ENCODE measurements at places on chromosomes 13 and 19.
A peak's percentile ranks its signal among the peaks of the same experiment; 100 is the strongest.

DNA sequence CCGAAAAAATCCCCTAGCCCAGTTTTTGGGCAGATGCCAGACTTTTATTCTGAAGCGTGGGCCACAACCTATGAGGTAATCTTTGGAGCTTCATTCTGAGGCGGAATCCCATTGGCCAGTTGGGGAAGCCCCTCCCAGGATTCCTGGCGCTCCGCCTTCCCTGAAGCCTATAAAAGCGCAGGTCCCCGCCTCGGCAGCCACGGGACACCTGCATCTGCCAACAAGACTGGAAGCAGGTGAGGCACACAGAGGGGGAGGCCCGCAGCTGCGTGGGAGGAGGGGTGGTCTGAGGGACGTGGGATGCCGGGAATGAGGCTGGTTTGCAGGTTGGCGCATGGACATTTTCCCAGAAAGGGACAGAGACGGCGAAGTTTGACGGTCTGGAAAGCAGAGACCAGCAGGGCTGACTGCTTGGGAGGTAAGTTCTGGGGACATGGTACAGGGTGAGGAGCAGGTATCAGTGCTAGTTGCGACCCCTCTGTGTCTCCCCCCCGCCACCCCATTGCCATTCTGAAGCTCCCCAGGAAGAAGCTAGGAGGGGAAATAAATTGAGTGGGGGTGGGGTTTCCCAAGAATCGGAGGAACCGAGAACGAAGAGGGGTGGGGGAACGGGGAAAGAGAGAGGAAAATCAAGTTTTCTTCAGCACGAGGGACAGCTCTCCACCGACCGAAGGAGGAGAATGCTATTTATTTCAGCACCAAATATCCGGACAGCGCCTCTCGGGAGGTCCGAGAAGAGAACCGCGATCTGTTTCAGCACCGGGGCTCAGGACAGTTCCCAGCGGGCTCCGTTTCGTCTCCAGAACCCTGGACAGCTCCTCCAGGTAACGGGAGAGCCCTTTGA lies 22.4 kb upstream of the FEM1A start:
- DNase-seq = peak; percentile 56

DNA sequence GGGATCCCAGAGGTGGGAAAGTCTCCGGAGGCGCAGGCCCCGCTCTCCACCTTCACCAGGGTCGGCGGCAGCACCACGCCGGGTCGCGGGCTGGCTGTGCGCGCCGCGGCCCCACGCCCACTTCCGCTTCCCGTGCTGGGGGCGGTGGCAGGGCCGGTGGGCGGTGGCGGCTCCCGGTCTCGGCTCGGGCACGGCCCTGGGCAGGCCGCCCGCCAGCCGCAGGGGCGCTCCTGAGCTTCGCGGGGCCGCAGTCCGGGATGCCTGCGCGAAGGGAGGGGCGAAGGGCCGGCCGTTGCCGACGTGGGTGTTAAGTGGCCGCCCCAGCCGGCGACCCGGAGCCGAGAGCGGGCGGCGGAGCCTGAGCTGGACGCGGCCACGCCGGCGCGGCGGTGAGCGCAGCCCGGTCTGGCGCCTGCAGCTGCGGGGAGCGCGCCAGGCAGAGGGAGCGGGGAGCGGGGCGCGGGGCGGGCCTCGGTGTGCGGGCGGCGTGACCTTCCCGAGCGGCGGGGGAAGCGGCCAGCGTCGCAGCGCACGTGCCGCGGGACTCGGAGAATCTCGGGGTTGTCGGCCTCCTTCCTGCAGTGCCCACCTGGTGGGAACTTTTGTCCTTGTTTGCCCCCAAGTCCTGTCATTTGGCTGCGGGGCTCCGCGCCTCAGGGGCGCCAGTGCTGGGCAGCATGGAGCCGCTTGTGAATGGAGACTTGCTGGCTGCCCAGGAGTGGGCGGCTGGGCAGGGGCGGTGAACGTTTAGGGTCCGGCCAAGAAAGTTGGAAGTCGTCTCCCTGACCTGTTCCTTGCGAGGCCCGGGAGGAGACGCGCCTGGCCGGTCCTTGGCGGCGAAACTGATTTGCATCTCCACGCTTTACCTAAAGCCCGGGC lies at the start of gene SLC25A15:
Gene SLC25A15, plus strand, starts transcription at position 337 of the 879 bp plus-strand sequence. CDS start 3,616 bp downstream, outside the sequence.
- DNase-seq = peak; percentile 62

GRCh38 chr13:110432522-110432921 lies 125.4 kb downstream of the COL4A2 start:
- no peak for DNase-seq

- DNase-seq = no peak
Observed at GRCh38 chr19:1098177-1099051, 3.2 kb upstream of the POLR2E start.

GRCh38 chr19:18684642-18684993 lies 1.1 kb downstream of the CRTC1 start:
- DNase-seq = no peak

- DNase-seq = no peak
Observed at GRCh38 chr19:45322744-45323281, at the start of gene CKM. CKM (minus strand) TSS chr19:45322875; CDS start chr19:45319713, 3,162 bp downstream.

GRCh38 chr19:8045872-8046568 lies 6.5 kb upstream of the CCL25 start:
- no peak for DNase-seq

GRCh38 chr19:30065680-30066606 lies 123.9 kb downstream of the URI1 start:
- DNase-seq = no peak

GRCh38 chr13:106686163-106686562 lies 118.2 kb upstream of the ARGLU1 start:
- DNase-seq = no peak

- no peak for DNase-seq
Observed at GRCh38 chr19:10407096-10407495, 3.8 kb upstream of the CDC37 start.

DNA sequence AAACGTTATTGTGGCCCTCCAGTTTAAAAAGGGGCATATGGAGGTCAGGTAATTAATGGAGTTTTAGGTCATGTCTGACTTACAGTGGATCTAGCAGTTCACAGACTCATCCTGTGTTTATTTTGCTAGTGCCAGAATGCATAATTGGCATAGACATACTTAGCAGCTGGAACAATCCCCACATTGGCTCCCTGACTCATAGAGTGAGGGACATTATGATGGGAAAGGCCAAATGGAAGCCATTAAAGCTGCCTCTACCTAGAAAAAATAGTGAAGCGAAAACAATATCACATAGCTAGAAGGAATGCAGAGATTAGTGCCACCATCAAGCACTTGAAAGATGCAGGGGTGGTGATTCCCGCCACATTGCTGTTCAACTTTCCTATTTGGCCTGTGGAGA lies 610.7 kb downstream of the SLITRK5 start:
- no peak for DNase-seq

- no peak for DNase-seq
Observed at GRCh38 chr19:5406816-5407215, 48.4 kb upstream of the ZNRF4 start.

DNA sequence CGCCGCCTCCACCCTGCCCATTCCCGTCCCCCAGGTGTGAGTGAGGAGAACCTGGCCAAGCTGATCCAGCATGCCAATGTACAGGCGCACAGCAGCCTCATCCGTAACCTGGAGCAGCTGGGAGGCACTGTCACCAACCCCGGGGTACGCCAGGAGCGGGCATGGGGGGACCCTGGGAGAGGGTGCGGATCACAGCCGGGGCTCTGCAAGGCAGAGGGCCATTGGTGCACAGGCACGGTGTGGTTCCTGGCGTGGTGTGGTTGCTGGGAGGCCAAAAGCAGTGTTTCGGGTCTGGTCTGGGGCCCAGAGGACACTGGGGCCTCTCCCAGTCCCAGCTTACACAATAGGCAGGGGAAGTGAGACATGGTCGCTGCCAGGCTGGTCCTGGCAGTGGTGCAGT lies 8.3 kb downstream of the STXBP2 start:
- DNase-seq = no peak

DNA sequence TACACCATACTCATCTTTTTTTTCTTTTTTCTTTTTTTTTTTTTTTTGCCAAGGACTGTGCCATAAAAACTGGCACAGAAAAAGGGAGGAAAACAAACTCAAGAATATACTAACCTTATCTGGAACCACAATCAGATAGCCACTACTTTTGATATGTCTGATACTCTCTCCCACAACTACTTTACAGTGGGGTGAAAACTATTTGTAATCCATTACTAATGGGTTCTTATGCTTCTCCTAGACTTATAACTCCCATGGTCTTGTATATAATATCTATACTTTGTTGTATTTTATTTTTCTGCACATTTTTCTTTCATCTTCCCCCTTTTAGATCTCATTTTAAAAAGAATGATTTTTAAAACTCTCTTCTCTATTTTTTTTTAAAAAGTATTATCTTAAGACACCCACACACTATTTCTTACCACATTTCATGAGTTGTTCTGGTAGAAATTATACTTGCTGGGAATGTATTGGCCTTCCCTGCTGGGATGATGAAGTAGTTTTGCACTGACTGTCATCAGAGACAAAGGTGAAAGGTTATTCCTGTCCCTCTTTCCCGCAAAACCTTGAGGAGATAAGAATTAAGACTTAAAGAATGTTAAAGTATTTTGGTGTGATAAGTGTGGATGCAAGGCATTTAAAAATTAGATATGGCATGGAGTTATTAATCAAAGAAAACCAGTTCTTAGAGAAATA lies 146.7 kb upstream of the KLF12 start:
- no peak for DNase-seq

DNA sequence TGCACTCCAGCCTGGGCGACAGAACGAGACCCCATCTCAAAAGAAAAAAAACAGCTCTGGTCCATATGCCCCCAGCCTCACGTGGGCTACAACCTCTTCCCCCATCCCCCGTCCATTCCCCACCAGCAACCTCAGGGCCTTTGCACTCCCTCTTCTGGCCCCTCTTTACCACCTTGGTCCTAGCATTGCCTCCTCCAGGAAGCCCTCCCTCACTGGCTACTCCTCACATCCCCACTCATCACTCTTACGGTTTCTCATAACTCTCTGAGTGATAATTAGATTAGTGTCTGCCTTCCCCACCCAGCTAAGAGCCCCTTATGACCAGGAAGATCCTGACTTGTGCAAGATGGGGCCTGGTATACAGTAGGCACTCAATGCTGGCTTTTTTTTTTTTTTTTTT lies 30.8 kb downstream of the IL12RB1 start:
- no peak for DNase-seq

GRCh38 chr13:50677687-50678463 lies 165.6 kb downstream of the DLEU7 start:
- DNase-seq = no peak

DNA sequence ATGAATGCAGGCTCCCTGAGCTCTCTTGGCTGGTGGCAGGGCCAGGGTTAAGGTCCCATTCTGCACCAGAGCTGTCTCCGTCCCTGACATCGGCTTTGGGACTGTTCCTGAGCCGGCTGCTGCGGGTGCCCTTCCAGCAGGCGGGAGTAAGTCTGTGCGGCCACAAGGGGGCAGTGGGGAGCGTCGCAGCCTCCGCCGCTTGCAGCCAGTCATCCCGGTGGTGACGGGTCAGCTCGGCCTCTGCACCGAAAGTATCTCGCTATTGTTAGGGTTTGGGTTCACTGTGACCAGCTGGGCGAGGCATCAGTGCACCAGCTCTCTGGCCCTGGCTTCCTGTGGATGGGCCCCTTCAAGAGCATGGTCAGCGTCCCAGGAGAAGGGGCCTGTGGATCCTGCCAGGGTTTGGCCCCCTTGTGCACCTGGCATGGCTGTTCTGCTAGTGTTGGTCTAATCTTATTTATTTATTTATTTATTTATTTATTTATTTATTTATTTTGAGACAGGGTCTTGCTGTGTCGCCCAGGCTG lies 15.1 kb downstream of the NDUFB7 start:
- DNase-seq = peak; percentile 59

DNA sequence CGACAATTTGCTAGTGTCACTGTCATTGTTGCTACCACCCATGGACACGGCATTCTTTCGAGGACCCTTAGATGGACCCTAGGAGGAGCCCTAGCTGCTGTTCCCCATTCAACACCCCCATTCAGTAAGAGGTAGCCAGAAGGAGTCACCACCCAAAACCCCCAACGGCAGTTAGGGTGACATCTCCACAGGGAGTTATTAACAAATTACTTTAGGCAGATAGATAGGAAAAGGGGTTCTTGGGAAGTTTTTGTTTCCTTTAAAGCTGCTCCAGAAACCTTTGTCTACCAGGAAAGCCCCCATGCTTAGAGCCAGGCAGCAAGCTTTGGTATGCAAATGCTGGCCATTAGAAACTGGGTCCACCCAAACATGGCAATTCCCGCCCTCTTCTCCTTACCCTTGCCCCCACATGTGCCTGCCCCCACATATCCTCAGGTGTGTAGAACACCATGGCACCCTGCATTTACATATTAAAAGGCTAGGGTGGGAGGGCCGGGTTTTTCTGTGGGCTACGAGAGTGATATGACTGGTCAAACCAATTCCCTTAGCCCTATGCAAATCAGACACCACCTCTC lies 190.9 kb downstream of the SLITRK6 start:
- no peak for DNase-seq

DNA sequence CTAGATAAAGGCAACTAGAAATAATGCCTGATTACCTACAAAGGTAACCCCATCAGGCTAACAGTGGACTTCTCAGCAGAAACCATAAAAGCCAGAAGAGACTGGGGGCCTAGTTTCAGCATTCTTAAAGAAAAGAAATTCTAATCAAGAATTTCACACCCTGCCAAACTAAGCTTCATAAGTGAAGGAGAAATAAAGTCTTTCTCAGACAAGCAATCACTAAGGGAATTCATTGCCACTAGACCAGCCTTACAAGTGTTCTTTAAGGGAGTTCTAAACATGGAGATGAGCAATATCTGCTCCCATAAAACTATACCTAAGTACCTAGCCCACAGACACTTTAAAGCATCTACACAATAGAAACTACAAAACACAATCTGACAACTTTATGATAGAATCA lies 823.5 kb downstream of the PCDH17 start:
- no peak for DNase-seq

- DNase-seq = no peak
Observed at GRCh38 chr19:54573330-54573872, at the start of gene LILRA2. LILRA2 (plus strand) TSS chr19:54573790; CDS start chr19:54573879, 89 bp downstream.

- DNase-seq = no peak
Observed at GRCh38 chr13:30088312-30088855, 219.0 kb downstream of the KATNAL1 start.

- DNase-seq = no peak
Observed at GRCh38 chr13:23876265-23876664, 12.9 kb downstream of the MIPEP start.

GRCh38 chr19:49132974-49133609 lies 13.7 kb downstream of the PPFIA3 start:
- no peak for DNase-seq

- no peak for DNase-seq
Observed at GRCh38 chr13:74645586-74645985, 511.4 kb upstream of the KLF12 start.

- no peak for DNase-seq
Observed at GRCh38 chr13:110361365-110361911, 54.4 kb downstream of the COL4A2 start.

- DNase-seq = no peak
Observed at GRCh38 chr19:29882719-29883105, 59.3 kb upstream of the URI1 start.

Measured in stimulated activated CD8-positive, alpha-beta memory T cell treated with anti-CD3 and anti-CD28 coated beads, Interleukin-2, amount 100 ng/mL, for 48 hours (primary cell).